Dorsolateral prefrontal cortex (tissue), 122 donors: ENCODE measurements at places on chromosomes 7 and 10. TPM values are rescaled to one million over a fixed set of nuclear protein-coding genes. Genes with fewer than 3 reads are reported as not detected.

Gene FASTK
- 62.5 TPM for total RNA-seq

Gene ODAD2
- total RNA-seq, result 1.3 TPM

Gene WEE2
- not detected for total RNA-seq

Gene ACADSB
- total RNA-seq, result 46.0 TPM

Gene MACC1
- 0.28 TPM for total RNA-seq

Gene HPSE2
- 11.2 TPM for total RNA-seq

Gene RAB19
- total RNA-seq, result not detected

Gene NEUROD6
- 21.8 TPM for total RNA-seq

Gene PHTF2
- total RNA-seq, result 22.7 TPM
